T follicular helper cell (primary cell): ENCODE measurements at places on chromosomes 4 and X.

DNA sequence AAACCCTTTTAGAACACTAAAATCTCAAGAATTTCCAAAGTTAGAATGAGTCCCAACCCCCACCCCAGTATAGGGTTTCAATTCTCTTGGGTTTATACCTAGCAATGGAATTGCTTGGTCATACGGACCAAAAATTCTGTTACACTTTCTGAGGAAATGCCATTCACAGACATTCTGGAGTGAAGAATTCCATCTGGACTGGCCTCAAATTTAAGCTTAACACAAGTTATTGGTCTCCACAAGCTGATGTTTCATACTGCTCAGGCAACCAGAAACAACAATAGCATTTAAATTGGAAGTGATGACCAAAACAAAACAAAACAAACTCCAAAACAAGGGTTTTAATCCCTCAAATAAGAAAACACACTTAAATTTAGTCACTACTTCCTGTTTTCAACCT is 51.1 kb downstream of the GPC4 start:
- no peak for DNase-seq

GRCh38 chr4:72286185-72286584 is 254.4 kb downstream of the NPFFR2 start:
- DNase-seq: no peak

GRCh38 chr4:42638321-42638720 is 18.6 kb downstream of the ATP8A1 start:
- DNase-seq: no peak

DNA sequence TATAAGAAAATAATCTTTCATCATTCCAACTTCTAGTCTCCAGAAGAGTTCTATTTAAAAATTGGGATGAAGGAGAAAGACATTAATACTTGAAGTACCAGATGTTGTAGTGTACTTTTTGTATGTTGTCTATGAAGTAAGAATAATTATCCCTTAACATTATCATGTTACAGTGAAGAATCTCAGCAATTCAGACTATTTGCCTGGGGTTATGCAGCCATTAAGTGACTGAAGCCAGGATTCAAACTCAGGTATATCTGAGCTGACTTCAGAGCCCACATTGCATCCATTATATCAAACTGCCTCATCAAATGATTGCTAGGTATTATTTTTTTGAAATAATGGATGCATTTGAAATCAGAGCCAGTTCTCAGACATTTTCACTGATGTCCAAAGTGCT is 76.1 kb upstream of the FHDC1 start:
- no peak for DNase-seq

- no peak for DNase-seq
Observed at GRCh38 chr4:143375326-143376073, 38.8 kb downstream of the GAB1 start.
